ENCODE measurements at places on chromosomes 1 and 21. TPM values are rescaled to one million over a fixed set of nuclear protein-coding genes. Genes with fewer than 3 reads are reported as not detected.

Gene SPRR5
- 1.8 TPM for total RNA-seq

Gene C1orf115
- 12.7 TPM for total RNA-seq

DNA sequence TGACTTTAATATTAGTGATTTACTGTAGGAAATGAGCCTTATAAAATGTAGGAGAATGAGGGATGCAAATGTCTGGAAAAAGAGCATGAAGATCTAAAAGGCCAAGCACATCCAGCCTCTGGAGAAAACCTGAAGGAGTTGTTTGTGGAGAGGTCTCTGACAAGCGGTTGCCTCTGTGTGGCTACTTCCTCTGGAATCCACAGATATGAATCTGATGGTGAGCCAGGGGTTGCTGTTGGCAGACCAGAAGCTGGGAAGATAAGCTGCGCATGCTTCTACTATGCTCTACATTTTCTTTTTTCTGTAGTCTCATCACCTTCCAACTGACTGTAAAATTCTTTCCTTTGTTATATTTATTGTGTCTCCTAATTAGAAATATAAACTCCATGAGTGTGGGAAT lies 248.6 kb downstream of the OLFM3 start:
- no peak for DNase-seq

DNA sequence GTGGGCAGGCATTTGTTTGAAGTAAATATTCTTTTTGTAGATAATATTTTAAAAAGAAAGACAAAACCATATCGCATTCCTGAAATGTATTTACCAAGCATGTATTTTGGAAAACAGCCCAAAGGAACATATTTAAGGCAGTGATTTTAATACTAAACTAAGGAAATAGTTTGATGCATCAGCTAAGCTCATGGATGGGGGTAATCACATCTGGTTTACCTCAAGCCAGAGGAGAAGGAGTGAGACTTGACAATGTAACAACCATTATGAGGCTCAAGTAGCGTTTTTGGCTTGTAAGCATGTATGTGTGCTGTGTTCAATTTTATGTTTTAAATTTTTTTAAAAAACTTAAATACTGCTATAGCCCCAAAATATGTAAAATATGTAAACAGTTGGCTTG lies 390.5 kb downstream of the DISC1 start:
- no peak for DNase-seq

Gene IFNLR1
- total RNA-seq = 3.4 TPM
